Hair follicle dermal papilla cell (primary cell): ENCODE measurements at places on chromosomes 6 and 20. TPM values are rescaled to one million over a fixed set of nuclear protein-coding genes. Genes with fewer than 3 reads are reported as not detected.

RFX6 gene
- not detected in 2 replicates for total RNA-seq

WFDC5 gene
- not detected in 2 replicates for total RNA-seq

CCM2L gene
- not detected in 2 replicates for total RNA-seq

ACTL10 gene
- 2.3 and 4.5 TPM in 2 replicates for total RNA-seq

FRMD1 gene
- total RNA-seq: not detected in 2 replicates

ADGRG6 gene
- total RNA-seq: 0.32 and 0.36 TPM in 2 replicates

EBF4 gene
- total RNA-seq: 0.73 and 3.1 TPM in 2 replicates

RGS17 gene
- total RNA-seq: 2.3 and 2.6 TPM in 2 replicates

TLDC2 gene
- 0.49 and 0.97 TPM in 2 replicates for total RNA-seq

LY86 gene
- not detected in 2 replicates for total RNA-seq
